ENCODE measurements at places on chromosomes 3 and 15.

- no peak for DNase-seq
Observed at GRCh38 chr3:10926811-10927521, 65.6 kb upstream of the SLC6A1 start.

GRCh38 chr3:14404631-14405359, 2.4 kb downstream of the SLC6A6 start:
- no peak for DNase-seq

DNA sequence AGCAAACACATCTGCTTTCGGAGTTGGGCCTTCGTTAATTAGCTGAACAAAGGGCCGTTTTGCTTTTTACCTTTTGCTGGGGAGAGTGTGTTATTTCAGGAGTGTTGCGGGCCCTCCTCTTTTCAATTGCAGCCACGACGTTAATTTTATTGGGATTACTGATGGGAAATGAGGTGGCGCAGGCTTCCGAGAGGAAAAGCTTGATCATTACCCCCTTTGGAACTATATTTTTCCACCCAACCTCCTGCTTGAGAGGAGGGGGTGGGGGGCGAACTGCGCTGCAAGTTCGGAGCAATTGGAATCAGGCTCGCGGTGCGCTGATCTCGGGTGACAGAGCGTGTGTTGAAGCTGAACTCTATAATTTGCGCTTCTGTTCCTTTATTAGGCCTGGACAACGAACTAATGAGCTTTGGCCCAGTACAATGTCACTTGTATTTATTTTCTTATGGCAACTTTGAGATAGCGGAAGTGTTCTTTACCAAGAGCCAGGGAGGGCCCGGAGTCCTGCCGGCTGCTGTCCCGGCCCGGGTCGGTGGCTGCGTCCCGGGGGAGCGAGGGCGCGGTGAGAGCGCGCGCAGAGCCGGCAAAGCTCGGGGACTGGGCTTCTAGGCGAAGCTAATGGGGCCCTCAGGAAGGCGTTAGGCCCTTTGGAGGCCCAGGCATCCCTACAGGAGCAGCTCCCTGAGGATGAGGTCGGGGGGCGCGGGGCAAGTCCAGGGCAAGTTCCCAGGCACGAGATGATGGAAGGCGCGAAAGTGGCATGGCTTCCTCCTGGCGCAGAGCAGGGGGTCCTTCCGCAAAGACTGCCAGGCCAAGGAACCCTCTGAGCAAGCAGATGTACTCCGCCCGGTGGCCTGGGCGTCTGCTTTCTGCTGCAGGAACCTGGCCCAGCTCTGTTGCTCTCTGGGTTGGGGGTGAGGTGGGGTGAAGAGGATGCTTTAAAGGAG, 12.9 kb downstream of the NR2F2 start:
- no peak for DNase-seq

DNA sequence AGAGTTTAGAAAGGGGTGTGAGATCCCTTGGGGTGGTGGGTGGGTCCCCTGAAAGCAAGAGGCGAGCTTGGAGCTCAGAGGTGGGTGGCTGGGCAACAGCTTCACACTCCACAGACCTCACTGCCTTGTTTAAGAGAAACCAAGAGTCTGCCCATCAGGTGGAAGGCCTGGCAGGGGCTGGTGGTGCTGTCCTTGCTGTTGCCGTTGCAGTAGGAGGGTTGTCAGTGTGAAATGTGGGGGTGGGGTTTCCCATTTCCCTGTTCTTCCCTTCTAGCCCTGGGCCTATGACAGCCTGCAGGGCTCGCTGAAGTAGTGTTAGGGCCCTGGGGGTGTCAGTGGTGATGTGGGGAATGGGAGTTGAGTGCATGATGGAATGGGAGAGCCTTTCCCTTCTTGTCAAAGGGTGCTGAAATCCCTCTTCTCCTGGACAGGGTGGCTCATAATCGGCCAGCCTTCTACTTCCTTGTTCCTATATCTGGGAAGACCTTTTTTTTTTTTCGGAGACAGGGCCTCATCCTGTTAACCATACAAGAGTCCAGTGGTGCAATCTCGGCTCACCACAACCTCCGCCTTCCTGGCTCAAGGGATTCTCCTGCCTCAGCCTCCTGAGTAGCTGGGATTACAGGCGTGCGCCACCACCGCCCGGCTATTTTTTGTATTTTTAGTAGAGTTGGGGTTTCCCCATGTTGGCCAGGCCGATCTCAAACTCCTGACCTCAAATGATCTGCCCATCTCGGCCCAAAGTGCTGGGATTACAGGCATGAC, 4.3 kb downstream of the PLEKHO2 start:
- no peak for DNase-seq

- DNase-seq: no peak
Observed at GRCh38 chr3:171813897-171814460, 3.7 kb upstream of the PLD1 start.

GRCh38 chr3:115279939-115280338, 132.9 kb upstream of the ZBTB20 start:
- no peak for DNase-seq

DNA sequence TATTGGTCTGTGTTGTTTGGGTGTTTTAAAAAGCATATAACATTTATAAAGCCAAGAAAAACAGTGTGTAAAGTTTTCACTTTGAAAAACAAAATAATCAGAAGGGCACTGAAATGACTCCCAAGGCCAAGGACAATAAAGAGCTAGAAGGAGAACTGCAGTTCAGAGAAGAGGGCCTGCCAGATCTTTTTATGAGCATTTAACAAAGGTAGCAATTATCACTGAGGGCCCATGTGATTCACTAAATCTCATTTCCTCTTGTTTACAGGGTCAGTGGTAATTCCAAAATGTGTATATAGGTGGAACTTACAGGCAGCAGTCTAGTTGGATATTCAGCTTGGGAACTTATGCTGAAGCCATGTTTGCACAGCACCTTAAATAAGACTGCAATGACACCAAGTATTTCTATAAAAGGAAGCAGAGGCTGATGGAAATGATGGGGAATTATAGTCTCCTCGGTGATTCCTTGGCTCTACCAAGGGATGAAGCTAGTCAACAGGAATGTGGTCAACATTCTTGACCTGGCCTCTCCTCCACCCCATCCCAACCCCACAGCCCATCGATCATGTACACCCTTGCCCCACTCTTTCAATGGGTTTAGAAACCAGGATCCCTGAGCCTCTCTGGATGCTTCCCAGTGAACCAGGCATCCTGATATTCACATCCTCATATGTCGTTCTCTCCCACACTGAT, 54.4 kb upstream of the THUMPD3 start:
- DNase-seq: no peak

DNA sequence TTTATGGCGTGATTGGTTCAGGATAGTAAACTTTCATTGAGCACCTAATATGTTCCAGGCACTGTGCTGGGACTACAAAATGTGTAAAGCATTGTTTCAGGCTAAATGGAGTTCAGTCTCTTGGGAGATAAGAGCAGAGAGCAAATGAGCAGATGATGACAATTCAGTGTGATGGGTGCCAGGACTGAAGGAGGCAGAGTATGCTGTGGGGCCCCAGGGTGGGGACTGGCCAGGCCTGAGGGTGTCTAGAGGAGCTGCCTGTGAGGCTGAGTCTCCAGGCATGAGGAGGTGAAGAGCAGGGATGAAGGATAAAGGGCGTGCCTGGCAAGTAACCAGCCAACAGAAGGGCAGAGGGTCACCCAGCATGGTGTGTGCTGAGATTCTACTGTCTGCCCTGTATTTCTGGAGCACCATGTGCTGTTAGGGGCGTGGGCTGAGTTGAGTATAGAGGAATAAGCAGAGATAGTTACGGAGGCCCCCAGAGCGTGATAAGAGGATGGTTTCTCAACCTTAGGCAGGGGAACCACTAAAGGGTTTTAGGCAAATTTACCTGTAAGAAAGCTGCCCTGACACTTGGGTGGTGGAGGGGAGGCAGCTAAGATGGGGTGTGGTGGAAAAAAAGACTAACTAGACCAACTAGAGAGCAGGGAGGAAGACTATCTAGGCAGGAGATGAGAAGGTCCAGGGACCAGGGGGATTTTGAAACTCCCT, 38.5 kb downstream of the EPHB1 start:
- DNase-seq: no peak

- DNase-seq: no peak
Observed at GRCh38 chr15:76035593-76035992, 23.4 kb upstream of the NRG4 start.

DNA sequence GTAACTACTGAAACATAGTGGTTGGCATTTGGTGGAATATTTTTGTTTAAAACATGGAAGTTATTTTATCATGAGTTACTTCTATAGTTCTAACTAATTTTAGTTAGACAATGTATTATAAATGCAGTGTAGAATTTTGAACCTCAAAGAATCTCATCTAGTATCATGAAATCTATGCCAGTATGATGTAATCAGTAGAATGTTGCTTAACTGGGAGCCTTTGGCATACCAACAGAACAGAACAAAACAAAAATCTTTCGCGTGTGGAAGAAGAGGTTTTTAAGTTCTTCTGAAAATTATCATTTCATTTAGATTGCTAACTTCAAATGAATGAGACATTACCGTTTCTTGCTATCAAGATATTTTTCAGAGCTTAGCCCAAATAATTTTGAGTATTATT, 98.4 kb upstream of the LRRFIP2 start:
- DNase-seq: no peak

DNA sequence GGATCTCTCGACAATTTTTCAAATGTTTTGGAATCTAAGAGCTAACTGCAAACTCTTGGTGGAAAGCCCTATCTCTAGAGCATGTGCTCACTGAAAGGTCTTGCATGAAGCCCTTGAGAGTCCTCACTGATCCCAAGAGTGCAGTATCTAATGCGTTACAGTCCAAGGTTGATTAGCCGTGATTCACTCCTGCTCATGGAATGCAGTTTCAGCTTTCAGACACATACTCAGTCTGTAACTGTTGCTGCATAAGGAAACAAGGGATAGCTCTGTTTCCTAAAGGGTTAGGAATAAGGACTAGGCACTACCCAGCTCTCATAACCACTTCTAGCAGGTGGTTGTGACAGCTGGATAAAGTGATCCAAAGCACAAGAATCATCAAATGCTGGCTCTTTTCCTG, 687.4 kb upstream of the CFAP20DC start:
- DNase-seq: no peak

DNA sequence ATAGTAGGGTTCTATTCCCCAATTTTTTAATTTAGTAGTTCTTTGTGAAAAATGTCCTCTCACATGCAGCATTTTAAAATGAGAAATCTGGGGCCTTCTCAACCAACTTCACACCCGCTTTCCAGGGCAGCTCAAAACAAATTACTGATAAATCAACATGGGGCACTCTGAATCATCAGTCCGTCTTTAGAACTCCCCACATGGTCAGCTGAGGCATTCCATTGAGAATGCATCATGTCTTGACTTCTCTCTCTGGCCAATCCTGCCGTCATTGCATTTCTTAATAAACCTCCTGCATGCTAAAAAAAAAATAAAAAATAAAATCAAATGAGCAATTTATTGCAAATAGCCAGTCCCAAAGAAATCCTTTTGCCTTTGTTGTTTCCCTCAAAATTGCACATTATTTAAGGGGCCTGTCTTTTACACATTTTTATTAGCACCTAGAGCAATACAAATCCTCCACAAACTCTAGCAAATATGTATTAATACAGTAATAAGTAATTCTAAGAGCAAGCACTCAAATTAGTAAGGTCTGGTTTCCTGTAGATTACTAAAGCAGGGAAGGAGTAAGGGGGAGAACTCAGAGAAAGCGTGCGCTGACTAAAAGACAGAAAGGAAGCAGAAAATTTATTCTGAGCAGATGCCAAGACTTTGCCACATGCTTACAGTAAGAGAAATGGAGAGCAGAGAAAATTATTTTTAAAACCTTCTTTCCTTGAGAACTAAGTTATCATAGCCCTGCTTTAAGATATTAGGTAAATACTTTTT, 175.7 kb downstream of the TNIK start:
- DNase-seq: no peak

DNA sequence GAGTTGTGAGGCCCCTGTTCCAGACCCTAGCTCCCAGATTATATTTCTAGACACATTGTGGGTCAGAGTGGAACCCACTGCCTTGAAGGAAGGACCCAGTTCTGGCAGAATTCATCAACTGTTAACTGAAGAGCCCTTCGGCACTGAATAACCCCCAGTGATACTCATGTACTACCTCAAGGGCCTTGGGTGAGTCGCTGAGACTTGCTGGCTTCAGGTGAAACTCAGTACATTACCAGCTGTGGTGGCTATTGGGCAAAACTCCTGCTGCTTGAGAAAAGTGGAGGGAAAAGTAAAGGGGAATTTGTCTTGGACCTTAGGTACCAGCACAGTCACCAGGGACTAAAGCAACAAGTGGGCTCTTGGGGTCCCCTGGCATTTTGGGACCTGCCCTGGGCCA, 394.9 kb upstream of the EPHA3 start:
- no peak for DNase-seq
